ENCODE measurements at places on chromosomes 3 and 15.

DNA sequence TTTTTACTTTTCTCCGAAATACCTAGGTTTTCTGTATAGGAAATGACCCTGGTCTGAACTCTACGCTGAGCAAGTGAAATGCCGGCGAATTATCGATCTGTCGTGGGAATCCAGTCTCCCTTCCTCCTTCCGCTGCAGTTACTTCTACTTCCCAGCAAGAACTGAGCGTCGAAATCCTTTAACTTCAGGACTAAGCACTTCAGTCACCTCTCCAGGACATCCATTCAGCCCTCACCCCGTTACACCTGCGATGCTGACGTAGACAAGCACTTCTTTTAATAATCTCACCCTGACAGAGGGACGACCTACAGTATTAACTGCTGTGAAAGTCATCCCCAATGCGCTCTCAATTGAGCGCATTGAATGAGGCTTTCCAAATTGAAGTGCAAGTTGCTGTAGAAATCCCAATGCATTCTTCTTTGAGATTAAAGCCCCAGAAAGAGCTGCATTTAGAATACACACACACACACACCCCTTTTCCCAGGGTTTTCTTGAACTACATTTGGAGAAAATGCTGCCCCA lies 1.3 kb downstream of the TOP2B start:
- peak; percentile 50 for DNase-seq

GRCh38 chr3:172315401-172316091 lies 132.7 kb downstream of the GHSR start:
- DNase-seq: peak; percentile 52

GRCh38 chr3:194907811-194908210 lies 222.1 kb downstream of the FAM43A start:
- no peak for DNase-seq

DNA sequence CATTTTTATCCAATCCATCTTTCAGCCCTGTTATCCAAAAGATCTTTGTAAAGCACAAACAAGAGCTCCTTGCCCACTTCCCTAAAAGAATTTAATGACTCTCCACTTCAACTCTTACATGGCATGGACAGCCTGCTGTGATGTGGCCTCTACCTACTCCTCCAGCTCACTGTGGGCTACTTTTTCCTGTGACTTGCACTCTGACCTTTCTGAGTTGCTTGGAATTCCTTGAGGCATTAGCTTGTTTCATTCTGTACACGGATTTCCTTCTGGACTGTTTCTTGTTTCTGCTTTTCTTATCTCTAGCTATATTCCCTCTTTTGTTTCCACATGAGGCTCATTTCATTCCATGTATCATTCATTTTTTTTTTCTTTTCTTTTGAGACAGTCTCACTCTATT lies 15.2 kb downstream of the QTRT2 start:
- DNase-seq: no peak

GRCh38 chr3:84989102-84989501 lies 30.3 kb downstream of the CADM2 start:
- DNase-seq: no peak

DNA sequence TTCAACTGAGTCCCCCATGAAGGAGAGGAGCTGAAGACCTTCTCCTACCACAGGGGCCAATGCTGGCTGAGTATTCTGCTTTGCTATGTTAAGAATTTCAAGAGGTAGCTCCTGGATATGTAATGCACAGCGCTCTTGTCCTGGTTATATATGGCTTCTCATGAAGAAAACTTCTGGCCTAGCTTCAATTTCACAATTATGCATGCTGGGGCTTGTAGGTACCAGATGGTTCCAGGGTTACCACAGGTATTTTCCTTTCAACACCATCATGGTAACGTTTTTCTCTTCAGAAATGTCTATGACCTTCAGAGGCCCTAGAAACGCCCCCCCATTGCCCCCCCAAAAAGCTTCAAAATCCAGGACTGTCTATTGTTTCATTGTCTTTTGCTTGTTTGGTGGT lies 311.7 kb upstream of the ICE2 start:
- DNase-seq: peak; percentile 74
